ENCODE measurements at places on chromosomes 11 and 22.

DNA sequence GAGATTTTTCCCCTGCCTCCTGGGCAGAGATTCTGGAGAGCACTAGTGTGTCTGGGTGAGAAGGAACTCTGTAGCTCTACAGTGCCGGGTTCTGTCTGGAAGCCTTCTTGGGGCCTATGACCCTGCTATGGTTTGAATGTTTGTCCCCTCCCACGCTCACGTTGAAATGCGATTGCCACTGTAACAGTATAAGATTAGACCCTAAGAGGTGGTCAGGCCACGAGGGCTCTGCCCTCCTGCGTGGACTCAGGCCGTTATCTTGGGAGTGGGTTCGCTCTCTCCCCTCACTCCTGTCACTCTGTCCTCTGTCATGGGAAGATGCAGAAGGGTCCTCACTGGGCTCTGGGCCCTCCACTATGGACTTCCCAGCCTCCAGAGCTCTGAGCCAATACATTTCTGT lies 3.5 kb downstream of the AP5B1 start:
- DNase-seq = no peak

DNA sequence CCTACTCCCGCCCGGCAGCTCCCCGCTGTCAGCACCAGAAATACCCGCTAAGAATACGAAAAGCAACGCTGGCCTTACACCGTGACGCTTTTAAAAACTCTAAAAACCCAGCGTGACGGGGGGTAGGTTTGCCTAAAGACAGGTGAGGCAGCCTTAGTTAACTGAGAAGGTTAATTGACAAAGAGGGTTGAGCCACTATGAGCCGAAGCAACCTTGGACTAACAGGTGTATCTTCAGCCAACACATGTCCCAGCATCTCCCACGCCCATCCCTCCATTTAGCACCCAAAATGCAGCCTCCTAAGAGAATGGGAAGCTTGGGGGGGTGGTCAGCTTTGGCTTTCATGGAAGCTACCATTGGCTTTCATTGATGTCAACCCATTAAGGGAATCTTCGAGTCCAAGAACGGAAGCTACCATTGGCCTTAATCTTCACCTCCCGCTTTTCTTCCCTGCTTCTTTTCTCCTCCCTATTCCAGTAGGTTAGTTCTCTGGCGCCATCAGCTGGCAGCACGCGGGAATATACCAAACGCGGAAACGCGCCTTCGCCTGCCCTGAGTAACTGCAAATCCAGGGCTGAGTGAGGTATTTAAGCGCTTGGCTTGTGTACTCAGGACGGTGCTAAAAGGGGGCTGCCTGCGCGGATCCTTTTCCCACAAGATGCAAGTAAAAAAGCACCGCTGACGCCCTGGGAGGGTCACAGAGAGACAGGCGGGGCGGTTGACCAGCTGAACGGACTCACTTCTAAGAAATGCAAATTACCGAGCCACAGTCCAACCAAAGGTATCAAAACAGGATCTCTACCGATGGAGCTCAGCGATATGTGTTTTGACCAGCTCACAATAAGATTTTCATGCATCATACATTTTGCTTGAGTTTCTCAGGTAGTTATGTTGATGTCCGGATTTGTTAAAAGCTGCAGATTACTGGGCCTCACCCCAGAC lies 38.5 kb upstream of the GLYATL1 start:
- no peak for DNase-seq

- no peak for DNase-seq
Observed at GRCh38 chr11:116173506-116173905, 599.3 kb downstream of the BUD13 start.

DNA sequence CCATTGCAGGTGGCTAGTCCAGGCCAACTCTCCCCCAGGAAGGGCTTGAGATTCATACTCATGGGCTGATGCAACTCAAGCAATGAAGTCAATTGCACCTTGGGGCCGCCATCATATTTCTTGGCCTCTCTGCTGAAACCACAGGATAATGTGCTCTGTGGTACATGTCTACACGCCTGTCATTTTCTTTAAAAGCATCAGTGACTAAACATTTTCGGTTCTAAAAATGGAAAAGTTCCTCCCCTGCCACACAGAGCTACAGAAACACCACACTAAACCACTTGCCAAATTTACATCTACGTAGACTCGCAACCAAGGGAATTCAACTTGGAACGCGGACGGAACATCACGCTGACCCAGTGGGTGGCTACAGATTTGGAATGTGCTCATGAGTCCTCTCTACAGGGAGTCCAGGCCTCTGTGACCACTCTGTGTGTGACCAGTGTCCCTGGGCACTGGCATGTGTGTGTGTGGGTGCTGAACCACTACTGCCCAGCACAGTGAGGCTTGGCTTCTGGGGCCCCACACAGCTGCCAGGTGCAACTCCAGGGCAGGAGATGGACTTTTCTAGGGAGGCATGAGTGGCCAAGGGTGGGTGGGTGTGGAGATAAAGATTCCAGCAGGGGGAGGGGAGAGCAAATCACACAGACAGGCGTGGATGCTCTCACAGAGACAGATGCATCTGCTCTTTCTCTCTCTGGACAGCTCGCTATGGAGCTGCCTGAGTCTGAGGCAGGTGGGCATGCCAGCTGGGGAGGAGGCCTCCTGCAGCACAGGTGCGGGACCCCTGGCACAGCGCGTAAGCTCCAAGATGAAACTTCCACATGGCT lies 261.9 kb downstream of the CTTN start:
- no peak for DNase-seq

GRCh38 chr11:26949846-26950245 lies 44.1 kb upstream of the FIBIN start:
- DNase-seq = no peak

DNA sequence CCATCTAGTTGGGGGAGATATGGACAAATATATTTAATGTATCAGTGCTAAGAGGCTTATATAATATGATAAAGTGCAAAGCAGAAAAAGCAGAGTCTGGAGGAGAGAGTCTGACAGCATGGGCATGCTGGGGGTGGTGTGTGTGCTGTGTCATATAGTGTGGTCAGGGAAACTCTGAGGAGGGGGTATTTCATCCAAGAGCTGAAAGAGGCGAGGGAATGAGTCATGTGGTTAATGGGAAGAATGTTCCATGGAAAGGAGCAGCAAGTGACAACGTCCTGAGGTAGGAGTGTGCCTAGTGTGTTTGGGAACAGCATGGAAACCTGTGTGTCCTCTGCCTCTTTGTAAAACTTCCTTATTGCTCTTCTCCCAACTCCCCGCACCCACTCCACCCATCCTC lies 38.0 kb downstream of the EIF3F start:
- DNase-seq = no peak

GRCh38 chr22:20663137-20663828 lies 110.6 kb upstream of the SERPIND1 start:
- DNase-seq = no peak

- DNase-seq = no peak
Observed at GRCh38 chr11:131581046-131581445, 210.6 kb downstream of the NTM start.

- no peak for DNase-seq
Observed at GRCh38 chr11:90171359-90171758, 36.9 kb downstream of the NAALAD2 start.

DNA sequence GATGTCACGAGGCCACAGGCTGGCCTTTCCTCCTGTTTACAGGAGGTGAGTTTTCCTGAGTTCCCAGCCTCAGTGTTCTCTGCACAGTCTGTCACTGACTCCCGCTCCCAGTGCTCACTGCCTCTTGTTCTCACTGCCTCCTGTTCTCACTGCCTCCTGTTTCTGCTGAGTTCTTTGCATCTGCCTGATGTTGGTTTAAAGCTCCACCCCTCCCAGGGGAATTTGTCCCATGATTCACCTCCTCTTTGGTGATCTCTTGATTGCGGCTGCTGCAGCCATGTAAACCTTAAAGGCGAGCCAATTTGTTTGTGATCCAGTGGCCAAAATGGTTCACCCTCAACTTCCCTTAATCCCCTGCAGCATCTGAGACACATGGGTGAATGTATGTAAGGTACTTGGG lies 6.0 kb upstream of the TUBA8 start:
- DNase-seq = no peak

GRCh38 chr22:37701141-37701786 lies 4.4 kb downstream of the TRIOBP start:
- no peak for DNase-seq

- no peak for DNase-seq
Observed at GRCh38 chr11:39678996-39679395, 1780.5 kb downstream of the LRRC4C start.

- no peak for DNase-seq
Observed at GRCh38 chr11:86403458-86403857, 28.8 kb downstream of the CCDC81 start.

DNA sequence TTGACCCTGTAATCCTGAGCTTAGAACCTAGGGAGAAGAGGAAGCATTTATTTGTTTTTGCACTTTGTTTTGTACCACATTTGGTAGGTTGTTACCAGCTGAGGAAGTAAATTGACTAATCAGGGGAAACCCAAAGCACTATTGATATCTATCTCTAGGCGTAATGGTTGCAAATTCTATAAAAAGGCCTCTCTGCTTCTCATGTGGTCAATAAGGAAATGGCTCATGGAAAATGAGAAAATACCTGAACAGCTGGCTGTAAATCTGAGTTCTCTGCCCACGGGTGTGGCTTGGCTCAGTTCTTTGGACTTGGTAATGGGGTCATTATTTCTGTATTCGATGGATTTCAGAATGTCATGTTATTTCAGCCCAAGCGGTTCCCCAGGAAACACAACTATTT lies 42.4 kb downstream of the BARX2 start:
- no peak for DNase-seq

DNA sequence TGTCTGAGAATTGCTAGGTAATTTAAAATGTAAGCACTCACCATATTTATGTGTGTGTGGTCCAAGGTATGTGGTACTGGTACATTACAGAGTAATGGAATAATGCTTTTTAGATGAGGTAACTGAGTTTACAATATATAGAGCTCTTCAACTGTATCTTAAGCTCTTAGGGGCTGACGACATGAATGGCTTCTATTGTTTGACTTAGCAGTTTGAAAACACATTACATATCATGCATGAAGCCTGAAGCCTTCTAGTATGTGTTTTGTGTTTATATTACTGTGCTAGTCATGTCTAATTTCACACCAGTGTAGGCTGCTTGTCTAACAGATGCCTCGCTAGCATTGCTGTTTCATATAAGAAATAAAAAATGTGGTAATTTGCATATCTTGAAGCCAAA lies 37.2 kb downstream of the GAS2 start:
- DNase-seq = peak; percentile 94

DNA sequence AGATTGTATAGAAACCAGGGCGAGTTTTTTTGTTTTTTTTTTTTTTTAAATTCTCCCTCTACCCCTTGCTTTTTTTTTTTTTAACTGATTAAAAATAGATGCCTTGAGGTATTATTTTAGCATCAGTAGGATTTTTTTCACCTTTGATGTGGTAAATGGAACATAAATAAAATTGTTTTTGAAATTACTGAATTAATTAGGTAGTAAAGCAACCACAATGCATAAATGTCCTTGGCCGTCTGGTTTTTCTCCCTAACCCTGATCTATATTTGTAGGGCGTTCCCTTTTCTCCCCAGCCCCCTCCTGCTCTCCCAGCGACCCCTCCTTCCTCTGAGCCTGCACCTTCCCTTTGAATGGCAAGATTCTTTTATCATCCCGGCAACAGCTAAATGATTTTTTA lies 107.8 kb downstream of the ZBTB16 start:
- DNase-seq = no peak

DNA sequence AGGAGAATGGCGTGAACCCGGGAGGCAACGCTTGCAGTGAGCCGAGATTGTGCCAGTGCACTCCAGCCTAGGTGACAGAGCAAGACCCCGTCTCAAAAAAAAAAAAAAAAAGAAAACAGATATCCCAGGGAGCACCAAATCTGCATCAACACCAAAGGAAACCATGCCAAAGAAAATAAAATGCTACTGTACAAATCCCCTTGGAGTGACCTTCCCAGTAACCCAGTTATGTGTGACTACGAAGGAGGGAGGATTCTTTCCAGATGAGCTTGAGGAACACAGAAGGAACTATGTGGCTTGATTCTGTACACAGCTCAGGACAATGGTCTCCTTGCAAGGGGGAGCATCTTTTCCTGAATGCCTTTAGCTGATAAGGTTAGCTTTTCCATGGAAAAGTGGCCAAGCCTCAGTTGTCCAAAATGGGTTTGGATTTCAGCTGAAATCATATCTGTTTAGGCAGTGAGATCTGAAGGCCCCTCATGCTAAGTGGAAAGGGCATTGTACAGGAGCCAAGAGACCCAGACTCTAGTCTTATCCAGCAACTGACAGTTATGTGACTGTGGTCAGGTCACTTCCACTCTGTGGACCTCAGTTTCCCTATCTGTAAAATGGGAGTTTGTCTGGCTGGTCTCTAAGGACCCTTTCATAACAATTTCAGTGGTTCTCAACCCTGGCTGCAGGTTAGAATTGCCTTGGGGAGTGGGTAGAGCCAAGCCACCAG lies 87.6 kb upstream of the TIMP3 start:
- DNase-seq = no peak

GRCh38 chr11:65662799-65663638 lies at the start of gene RELA:
Gene RELA, minus strand, starts transcription at chr11:65662916. Its CDS starts 84 bp downstream, at chr11:65662832.
- peak; percentile 88 for DNase-seq

DNA sequence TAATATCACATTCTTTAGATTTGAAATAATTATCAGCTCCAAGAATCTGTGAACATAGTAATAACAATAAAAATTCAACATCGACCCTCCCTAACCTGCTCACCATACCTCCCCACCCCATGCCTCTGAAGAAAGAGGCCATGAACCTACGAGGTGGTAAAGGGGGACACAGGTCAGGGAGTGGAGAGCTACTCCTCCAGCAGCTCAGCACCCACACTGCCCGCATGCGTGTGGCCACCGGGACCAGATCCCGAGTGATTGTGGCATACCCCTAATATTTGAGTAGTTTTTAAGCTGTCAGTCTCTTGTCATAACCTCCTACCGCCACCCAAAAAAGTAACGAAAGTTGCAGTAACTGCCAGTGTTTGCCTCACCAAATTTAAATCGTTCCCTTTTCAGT lies 16.8 kb upstream of the ADSL start:
- DNase-seq = no peak

DNA sequence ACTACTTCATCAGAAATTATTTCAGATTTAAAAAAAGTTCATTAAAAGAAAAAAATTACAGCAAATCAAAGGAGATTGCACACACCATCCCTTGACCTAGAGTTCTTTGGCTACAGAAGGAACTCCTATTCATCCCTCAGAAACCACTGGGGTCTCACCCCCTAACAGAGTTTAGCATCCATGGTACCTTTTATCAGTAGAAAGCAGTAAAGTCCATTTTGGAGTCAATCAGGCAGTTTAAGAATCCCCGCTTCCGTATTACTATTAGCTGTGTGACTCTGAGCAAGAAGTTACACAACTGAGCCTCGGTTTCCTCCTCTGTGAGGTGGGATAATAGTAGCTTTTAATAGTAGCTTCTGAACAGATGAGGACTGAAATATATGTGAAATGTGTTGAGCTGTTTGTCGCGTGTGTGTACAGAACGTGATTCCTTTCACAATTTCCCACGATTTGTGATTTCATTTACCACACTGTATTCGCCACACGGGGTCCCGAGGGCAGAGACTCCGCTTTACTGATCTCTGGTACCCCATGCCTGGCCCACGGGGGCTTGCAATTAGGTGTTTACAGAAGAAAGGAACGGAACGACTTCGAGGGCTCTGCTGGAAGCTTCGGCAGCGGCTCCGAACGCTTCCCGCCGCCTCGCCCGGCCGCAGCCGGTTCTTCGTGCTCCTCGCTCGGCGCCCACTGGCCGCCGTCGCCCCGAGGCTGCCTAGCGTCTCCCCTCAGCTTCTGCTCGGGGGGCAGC lies 72.5 kb upstream of the ZBED5 start:
- peak; percentile 49 for DNase-seq

Data from NCI-H1092 treated with DMSO at 0.1 percent for 48 hours (cell line).